ENCODE measurements at places on chromosomes 11 and 22.
A peak's percentile ranks its signal among the peaks of the same experiment; 100 is the strongest.

DNA sequence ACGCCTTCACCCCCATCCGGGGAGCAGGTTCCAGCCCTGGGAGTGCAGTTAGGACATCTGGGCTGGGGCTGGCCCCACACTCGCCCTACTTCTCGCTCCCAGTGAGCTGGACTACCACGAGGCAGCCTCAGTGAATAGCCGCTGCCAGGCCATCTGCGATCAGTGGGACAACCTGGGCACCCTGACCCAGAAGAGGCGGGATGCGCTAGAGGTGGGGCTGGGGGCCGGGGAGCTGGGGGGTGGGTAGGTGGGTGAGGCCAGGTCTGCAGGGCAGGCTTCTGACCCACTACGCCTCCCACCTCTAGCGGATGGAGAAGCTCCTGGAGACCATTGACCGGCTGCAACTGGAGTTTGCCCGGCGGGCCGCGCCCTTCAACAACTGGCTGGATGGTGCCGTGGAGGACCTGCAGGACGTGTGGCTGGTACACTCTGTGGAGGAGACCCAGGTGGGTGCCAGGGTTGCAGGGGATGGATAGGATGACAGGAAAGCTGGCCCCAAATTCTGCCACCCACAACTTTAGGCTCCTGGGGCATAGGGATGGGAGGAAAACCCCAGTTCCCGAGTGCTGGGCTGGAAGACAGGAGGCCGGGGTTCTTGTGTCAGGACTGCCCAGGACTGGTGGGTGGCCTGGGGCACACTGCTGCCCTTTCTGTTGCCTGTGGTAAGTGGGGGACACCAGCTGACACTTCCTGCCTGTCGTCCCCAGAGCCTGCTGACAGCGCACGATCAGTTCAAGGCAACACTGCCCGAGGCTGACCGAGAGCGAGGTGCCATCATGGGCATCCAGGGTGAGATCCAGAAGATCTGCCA, 8.3 kb downstream of the CTSF start:
- DNase-seq, result no peak

DNA sequence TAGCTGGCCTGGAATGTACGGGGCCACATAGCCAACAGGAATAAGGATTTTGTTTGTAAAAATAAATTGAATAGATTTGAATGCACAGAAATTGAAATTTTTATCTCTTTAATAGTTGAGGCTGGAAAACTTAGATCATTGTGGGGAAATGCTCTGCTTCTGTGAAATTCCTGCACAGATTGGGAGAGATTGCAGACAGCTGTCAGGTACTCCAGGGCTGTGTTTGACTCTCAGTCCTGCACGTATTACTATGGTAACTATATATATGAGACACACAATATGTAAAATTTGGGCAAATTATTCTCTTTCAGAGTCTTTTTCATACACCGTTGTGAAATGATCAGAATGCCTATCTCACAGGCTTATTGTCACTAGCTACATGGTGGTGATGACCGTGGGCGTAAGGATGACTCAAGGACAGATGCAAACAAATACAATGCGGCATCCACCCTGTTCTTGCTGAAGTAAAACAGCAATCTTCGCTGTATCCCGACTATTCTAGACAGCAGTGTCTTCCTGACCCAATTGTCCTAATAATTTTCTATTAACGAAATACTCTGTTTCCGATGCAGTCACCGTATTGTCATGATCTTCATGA, 79.4 kb downstream of the ZC3H12C start:
- peak; percentile 56 for DNase-seq

- no peak for DNase-seq
These were observed 261.5 kb downstream of the BRD1 start for GRCh38 chr22:49566141-49566541.

DNA sequence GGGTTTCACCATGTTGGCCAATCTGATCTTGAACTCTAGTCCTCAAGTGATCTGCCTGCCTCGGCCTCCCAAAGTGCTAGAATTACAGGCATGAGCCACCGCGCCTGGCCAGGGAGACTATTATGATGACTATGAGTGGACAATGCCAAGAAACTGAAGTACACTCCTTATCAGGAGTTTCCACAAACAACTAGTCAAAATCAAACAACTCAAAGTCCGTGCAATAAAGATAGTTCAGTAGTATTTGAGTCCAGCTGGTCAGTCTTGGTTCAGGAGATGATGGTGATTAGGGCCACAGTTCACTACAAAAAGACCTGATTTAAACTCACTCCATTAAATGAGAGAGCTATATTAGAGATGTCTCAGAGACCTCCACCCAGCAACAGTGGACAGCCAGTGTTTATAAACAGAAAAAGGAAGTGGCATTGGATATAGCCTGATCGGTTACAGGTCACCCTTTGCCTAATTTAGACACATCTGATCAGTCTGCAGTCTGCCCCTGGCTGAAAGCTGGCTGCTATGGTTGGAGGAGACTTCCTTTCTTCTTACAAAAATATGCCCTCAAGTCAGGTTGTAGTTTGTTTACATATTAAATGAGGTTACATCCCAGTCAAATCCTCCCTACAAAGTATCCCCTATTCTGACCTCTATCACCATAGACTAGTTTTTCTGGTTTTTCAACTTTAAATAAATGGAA, 17.0 kb downstream of the CD3E start:
- no peak for DNase-seq

GRCh38 chr22:36325154-36326031, 62.4 kb downstream of the MYH9 start:
- DNase-seq, result no peak

GRCh38 chr22:45238957-45239680, 1.6 kb downstream of the KIAA0930 start:
- no peak for DNase-seq

DNA sequence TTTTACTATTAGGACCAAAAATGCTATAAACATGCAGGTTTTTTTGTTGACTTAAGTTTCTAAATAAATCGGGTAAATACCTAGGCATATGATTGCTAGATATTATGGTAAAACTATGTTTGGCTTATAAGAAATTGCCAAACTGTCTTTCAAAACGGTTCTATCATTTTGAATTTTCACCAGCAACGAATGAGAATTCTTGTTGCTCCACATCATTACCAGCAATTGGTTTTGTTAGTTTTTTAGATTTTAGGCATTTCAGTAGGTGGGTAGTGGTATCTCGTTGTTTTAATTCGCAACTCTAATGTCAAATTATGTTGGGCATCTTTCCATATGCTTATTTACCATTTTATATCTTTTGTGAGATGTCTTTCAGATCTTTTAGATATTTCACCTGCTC, 510.2 kb downstream of the JRKL start:
- DNase-seq, result no peak

DNA sequence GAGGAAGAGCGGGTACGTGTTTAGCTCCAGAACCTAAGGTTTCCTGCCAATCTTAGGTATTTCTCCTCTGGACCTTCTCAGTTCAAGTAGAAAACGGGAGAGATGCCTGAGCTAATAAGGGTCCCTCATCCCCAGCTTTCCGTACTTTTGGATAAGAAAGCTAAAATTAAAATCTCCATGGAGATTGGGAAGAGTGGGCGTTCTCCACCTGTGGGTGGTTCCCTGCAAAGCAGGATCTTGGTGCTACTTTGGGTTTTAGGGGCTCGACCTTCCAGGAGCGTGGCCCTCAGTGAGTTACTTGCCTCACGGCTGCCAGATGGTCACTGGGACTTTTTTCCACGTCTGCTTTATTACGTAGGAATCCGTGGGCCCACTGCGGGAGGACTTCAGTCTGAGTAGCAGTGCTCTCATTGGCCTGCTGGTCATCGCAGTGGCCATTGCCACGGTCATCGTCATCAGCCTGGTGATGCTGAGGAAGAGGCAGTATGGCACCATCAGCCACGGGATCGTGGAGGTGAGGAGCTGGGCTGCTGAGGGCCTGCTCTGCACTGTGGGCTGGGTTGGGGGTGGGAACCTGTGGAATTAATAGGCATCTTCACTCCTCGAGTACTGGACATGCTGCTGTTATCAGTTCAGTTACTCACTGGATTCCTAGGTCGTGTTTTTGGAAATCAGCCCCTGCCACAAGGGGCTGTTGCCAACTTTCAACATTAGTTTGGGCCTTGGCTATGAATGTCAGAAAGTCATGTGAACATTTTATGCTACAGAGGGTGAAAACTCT, 17.8 kb upstream of the ST14 start:
- DNase-seq, result no peak

DNA sequence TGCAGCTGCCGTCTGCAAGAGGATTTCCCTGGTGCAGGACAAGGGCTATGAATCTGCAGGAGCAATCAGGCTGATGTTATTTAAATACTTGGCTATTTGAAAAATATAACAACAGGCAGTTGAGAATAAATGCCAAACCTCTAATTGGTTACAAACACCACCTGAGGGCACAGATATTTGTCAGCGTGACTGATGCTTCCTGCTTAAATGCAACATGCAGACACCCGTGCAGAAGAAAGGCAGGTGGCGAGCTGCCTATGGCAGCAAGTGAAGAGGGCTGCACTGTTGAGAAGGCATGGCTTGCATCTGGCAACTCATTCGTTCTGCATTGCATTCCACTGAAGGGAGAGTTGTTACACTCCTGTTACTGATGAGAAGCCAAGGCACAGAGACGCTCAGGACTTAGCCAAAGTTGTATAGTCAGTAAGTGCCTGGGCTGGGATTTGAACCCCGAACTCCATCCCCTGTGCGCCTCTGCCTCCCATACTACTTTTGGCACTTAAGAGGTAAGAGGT, 350.6 kb downstream of the TENM4 start:
- DNase-seq, result no peak

- DNase-seq, result no peak
These were observed 570.6 kb downstream of the INSC start for GRCh38 chr11:15685306-15685705.

DNA sequence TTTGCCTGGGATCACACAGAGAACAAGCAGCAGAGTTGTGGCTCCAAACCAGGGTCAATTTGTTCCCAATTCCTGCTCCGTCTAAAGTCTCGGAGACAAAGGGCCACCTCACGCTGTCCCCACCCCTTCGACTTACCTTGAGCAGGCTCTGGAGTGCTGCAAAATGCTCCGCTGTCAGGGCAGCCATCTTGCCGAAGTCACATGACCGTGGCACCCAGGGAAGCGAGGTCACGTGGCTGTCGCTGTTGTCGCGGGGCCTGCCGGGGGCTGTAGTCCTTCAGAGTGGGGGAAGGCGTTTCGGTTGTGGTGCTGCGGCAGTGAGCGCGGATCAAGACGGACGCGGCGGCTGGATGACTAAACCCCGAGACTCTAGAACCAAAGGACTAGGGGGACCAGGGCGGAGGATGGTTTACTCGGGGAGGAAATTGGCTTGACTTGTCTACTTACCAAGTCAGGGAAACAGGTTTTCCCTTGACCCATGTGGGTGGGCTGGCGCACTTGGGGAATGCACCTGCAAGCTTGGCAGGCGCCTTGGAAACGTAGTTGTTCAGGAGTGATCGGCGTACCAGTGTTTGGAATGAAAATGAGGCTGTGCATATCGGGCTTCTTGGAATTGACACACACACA, at the start of gene COMMD9:
Gene COMMD9, minus strand, starts transcription at position 199 of the 627 bp plus-strand sequence. Its CDS starts 12 bp downstream, at position 187.
- peak; percentile 97 for DNase-seq

DNA sequence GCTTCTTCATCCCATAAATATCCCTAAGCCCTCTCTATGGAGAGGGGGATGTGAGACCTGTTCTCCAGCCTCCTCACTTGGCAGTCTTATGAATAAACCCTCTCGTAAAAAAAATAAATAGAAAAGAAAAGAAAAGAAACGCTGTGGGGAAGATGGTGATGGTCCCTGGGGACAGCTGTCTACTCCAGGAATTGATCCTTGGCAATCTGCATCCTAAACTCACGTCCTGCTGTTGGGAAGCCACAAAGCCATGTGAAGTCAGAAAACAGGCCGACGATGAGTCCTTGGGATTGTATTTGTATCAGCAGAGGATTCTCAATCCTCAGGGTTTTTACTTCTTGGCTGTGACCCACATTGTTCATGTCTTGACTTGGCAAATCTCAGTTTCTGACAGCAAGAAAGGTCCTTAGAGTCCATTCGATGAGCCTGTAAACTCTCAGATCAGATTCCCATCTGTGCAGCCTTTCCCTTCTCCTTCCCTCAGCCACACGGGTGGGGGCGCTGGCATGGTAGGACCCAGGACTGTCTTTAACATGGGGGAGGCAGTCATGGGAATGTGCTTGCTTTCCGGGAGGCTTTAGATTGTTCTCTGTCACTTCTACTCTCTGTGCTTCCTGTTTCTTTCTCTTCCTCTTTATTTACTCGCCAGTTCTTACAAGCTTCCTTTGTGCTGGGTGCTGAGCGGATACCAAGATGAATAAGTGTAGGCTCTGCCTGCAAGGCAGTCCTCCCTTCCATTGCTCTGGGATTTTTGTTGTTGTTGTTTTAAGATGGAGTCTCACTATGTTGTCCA, 24.9 kb downstream of the TCP11L1 start:
- DNase-seq, result peak; percentile 42

GRCh38 chr11:2892967-2893528, 7.5 kb upstream of the CDKN1C start:
- DNase-seq, result no peak

DNA sequence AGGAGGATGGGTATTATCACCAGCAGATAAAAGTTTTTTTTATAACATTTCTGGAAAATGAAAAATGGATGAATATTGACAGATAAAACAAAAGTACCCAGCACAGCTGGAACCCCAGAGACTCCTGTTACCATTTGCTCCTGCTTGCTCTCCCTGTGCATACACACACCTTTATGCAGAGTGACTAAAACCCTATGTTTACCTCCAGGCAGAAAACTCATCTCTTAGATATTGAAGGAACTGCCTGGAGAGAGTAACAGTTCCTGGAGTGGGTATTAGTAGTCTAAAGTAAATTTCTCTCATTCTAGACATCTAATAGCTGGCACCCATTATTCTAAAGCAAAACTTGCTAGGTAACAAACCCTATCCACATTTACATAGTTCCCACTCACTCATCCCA, 38.0 kb downstream of the CYP2R1 start:
- DNase-seq, result no peak

All from Ammon's horn (tissue), 1 donor.